LoVo (cell line): ENCODE measurements at places on chromosomes 11 and 22.

- DNase-seq, result no peak
These were observed 9.2 kb downstream of the VSIG10L2 start for GRCh38 chr11:125954945-125955640.

GRCh38 chr11:70495351-70496310, 97.3 kb downstream of the CTTN start:
- DNase-seq, result no peak

- no peak for DNase-seq
These were observed 7.2 kb downstream of the TMEM86A start for GRCh38 chr11:18705651-18706281.

DNA sequence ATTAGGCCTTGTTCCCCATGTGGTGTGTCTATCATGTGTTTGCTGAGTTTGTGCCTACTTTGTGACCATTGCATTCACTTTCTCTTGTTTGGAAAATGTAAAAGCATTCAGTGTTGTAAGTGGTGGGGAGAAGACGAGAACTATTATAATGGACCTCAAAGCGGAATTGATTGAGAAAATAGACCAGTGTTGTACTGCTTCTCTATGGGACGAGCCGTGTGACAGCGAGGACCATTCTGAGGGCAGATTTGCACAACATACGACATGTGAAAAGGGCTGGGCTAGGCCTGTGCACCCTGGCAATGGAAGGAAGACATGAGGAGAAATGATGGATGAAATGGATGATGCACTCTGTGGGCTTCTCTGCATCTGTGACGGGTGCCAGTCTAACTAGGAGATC, 233.5 kb downstream of the DSCAML1 start:
- no peak for DNase-seq

GRCh38 chr11:23569547-23569946, 709.3 kb upstream of the CCDC179 start:
- no peak for DNase-seq

DNA sequence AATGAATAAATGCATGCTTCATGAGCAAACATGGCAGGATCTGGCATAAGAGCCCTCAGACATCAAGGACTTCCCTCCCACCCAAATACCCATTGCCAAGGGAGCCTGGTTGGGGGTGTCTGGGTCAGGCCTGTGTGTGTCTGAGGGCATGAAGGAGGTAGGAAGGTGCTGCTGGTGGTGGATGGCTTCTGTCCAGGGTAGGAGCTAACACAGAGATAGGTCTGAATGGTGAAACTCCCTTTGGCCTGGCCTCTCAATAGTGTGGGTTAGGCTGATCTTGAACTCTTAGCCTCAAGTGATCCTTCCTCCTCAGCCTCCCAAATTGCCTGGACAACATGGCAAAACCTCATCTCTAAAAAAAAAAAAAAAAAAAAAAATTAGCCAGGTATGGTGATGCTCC, 2.8 kb downstream of the AMPD3 start:
- no peak for DNase-seq

DNA sequence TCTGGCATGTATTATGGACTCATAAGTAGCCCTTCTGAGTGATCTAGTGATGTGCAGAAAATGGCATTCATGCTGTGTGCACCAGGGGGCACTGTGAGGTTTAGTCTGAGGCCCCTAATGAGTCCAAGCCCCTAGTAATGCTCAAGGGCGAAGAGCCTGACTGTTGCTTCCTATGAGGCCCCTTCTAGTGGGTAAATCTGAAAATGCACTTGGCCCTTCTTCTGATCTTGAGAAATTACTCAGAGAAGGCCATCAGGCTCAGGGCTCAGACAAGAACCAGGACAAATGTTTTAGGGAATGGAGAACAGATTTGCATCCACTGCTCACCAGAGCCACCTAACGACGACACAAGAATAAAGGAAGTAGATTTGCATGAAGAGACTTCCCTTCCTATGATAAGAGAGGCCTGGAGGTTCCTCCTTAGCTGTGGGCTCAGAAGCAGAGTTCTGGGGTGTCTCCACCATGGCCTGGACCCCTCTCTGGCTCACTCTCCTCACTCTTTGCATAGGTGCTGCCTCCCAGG, 75.8 kb downstream of the GGTLC2 start:
- DNase-seq, result no peak

DNA sequence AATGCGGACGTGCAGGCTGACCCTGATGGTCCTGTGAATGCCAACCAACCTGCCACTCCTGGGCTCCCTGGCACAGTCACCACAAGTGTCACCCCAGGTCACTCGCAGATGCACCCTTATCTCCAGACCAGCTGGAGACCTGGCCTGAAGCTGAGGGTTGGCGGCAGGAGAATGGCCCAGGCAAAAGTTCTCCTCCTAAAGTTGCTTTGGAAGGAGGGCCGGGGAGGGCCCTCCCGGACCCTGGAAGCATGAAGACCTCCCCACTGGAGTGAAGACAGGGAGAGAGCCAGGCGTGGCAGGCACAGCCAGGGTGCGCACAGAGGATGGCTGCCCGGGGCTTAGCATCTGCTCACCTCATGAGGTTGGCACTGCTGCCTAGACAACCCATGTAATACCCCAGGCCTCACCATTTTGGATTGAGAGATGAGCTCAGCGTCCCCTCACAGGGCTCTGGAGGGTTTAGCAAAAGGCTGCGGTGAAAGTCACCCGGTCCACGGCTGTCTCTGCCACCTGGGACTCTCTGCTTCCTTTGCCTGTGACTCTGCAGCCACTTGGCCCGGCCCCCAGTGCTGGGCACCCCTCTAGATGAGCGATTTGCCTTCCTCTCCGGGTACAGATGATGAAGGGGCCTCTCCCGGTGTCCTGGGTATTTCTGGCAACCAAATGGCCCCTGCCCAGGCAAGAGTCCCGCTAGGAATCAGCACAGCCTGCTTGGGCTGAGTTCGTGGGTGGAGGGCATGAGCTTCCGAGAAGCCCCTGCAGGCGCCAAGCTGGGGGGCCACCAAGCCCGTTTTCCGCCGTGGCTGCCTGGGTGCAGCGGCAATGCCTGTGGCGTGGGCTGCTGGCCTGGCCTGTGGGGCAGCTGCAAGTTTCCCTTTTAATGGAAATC, 48.3 kb upstream of the SEPTIN5 start:
- no peak for DNase-seq

DNA sequence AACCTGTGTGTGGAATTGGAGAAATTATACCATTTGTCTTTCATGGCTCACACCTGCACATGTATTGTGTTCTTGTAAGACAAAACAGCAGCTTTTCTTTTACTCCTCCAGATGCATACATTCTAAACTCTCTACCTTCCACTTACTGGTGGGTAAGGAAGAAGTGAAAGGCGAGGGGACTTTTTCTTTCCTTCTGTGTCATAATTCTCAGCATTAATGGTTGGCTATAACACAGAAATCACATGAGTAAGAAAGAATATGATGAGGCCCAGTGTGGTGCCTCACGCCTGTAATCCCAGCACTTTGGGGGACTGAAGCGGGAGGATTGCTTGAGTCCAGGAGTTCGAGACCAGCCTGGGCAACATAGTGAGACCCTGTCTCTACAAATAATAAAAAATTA, 57.8 kb upstream of the SHANK2 start:
- DNase-seq, result no peak

DNA sequence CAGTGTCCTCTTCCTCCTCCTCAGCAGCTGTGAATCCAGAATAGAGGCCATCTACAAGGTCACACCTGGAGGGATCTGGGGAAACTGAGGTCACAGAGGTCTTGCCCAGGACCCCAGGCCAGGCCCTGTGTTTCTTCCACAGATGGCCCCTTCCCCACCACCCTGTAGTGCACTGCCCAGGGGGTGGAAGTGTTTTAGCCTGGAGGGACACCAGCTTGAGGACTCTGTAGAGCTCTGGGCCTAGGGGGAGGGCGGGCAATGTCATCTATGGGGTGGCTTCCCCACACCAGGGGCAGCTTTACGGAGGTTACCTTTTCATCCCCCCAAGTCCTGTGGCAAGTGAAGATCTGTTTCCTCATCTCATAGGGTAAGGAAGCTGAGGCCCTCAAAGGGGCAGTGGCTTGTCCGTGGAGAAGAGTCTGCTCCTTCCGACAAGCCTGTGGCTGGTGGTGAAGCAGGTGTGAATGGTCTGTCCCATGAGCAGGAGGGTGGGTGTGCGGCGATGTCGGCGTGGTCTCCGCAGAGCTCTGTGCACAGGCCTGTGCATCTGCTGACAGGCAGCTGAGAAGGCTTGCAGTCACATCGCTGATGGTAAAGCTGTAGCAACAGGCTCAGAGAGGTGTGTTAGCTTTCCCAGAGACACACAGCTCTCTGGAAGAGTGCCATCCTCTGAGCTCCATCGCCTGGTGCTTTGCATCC, 74.1 kb upstream of the WNT7B start:
- DNase-seq, result no peak

DNA sequence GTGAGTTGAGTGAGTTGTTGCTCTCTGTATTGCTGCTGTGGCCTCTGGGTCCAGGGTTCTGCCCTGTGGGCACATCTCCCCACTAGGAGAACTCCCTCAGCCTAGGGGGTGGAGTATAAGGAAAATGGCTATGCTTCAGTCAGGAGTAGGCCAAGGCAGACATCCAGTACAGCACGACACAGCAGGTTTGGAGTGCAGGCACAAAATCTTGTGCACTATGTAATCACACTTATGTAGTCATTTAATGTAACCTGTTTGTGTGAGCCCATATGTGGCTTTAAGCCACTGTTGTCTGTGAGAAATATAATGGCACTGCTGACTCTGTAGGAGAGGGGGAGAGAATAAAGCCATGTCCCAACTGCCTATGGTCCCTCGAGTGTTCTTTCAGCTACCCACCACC, 90.1 kb downstream of the CCDC83 start:
- no peak for DNase-seq

- no peak for DNase-seq
These were observed 32.1 kb upstream of the TPBGL start for GRCh38 chr11:75208446-75208845.
